ENCODE measurements at places on chromosomes 13 and 19. TPM values are rescaled to one million over a fixed set of nuclear protein-coding genes. Genes with fewer than 3 reads are reported as not detected.

DNA sequence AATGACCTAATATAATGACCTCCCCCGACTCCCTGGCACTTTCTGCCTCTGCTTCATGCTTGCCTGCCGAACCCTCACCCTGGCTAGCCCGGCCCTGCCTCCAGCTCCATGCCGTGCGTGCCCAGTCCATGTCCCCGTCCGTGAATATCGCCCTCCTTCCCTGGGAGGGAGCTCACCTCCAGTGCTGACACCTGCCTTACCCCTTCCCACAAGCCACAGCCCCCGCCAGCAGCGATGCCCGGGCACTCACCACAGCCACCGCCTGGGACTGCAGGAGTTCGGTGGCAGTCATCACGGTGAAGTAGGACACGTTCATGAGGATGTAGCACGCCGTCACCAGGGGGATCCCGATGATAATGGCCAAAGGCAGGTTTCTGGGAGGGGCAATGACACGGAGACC lies 10.0 kb downstream of the SLC7A9 start:
- DNase-seq, result no peak

- peak; percentile 40 for DNase-seq
Measured at GRCh38 chr19:6668691-6669090, 1.3 kb downstream of the TNFSF14 start.

The SPRED3 gene
- total RNA-seq, result 2.1 TPM

The B3GNT8 gene
- 5.4 TPM for total RNA-seq

The GRIN3B gene
- total RNA-seq, result 0.08 TPM

- no peak for DNase-seq
Measured at GRCh38 chr19:57165846-57166245, 1.4 kb downstream of the DUXA start.

The ZNF441 gene
- total RNA-seq, result 8.9 TPM

GRCh38 chr13:77902319-77902963 lies 16.2 kb downstream of the EDNRB start:
- no peak for DNase-seq

DNA sequence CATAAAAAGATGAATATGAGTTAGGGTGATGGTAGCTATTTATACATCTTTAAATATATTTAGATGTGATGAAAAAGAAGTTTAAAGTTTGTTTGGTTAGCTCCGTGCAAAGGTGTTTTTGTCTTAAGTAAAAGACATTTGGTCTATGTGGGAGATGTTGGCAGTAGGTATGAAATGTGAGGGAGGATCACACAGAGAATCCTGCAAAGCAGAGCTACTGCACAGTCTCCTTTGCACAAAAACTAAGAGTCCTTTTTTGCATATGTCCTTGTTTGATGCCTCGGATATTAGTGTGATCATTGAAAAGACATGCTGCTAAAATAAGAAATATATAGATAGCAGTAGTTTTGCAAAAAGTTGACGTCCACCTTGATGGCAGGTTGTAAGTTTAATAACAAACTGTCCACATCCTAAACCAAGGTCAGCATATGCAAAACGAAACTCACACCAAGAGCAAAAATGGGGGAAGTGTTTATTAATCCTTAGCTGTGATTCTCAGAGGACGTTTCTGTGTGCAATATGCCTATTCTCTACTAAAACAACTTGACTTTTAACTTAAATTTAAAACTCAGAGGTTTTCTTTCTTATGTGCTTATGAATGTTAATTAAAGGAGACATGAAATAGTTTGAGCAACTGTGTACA lies 870.1 kb downstream of the PCDH9 start:
- no peak for DNase-seq

GRCh38 chr19:6378486-6378885 lies 2.8 kb upstream of the PSPN start:
- DNase-seq, result no peak

DNA sequence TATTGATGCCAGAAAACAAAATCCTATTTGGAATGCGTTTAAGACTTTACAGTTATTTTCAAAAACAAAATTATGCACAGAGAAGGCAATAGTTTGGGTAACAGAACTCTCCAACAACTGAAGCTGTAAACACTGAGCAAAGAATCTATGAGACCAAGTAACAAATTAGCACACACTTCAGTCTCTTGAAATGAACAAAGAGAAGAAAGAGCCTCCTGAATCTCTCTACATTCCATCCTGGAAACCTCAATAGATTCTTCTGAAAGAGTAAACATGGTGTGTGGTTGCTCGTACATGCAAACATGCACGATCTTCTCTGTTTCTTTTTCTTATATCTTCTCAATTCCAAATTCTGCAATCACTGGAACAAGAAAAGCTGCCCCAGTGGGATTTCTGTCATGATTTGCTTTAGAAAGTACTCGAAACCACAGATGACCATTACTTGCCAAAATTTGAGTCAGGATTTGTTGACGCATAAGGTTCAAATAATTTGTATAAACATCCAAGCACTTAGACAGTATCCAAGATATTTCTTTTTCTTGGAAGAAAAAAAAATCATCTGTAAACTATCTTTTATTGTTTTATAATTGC lies 137.9 kb upstream of the DACH1 start:
- DNase-seq, result no peak

DNA sequence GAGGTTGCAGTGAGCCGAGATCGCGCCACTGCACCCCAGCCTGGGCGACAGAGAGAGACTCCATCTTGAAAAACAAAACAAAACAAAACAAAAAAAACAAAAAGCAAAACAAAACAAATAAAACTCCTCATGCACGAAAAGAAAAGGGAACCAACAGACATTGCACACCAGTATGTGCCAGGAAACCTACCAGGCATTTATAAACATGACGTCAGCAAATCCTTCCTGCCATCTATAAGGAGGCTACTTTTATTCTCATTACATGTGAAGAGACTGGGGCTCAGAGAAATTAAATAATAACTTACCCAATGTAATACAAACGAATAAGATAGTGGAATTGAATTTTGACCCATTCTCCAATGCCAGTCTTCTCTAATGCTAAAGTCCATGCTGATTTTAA lies 197.2 kb downstream of the NUFIP1 start:
- no peak for DNase-seq

- DNase-seq, result no peak
Measured at GRCh38 chr19:19083413-19084178, 19.8 kb downstream of the SLC25A42 start.

The KLK3 gene
- total RNA-seq, result not detected

- no peak for DNase-seq
Measured at GRCh38 chr19:10776900-10777650, 58.9 kb downstream of the TMED1 start.

Measured in activated CD4-positive, alpha-beta memory T cell treated with anti-CD3 and anti-CD28 coated beads, Interleukin-2, amount 10 ng/mL, durations not matched to agents 7 days and 5 days (primary cell).